GM04504 (cell line): ENCODE measurements at places on chromosomes 5 and 9.
A peak's percentile ranks its signal among the peaks of the same experiment; 100 is the strongest.

- no peak for DNase-seq
These were observed 271.7 kb upstream of the TLE4 start for GRCh38 chr9:79300068-79300467.

- no peak for DNase-seq
These were observed 184.1 kb downstream of the MARCHF11 start for GRCh38 chr5:15995341-15996052.

DNA sequence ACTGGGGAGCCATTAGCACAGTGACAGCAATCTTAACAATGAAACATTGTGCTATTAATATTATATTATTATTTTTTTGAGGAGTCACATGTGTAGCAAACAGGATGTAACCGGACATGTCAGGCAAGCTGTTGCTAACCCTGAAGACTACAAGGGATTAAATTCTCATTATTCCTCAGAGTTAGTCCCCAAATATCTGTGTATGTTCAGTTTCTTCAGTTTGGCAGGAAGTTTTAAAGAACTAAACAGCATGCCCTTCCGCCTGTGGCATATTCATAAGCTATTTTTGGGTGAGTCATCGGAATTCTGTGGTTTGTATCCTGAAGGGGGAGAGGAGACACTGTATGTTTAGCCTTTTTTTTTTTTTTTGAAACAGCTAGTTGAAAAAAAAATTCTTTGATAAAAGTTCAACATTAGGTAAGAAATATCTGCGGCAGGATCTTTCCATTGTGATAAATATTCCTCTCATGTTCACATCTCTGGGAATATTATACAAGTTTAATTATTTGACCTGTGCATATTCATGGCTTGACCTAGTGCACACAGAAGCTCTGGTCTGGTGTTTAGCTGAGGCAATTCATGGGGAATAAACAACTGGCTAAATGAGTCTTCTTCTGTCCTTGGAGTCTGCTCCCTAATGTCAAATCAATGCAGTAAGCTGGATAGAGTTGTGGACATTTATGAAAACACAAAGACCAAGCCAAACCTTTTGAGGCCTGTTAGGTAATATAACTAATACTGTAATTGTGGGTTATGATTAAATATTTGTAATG lies 202.7 kb upstream of the CDKN2B start:
- DNase-seq, result peak; percentile 81

DNA sequence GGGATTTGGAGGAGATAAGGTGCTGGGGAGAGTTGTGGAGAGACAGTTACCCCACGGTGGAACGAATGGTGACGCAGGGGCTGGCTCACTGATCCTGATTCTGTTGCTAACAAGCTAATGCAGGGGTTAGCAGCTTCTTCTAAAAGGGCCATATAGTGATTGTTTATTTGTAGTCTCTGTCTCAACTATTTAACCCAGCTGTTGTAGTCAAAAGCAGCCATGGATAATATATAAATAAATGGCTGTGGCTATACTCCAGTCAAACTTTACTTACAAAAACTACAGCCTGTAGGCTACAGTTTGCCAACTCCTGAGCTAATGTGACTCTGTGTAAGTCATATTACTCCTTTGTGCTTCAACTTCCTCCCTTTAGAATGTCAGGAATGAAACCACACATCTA lies 21.8 kb downstream of the STOM start:
- no peak for DNase-seq

- DNase-seq, result no peak
These were observed 13.6 kb upstream of the LMNB1 start for GRCh38 chr5:126763371-126763770.

- DNase-seq, result no peak
These were observed 142.1 kb upstream of the ADAMTSL1 start for GRCh38 chr9:18331808-18332209.

GRCh38 chr5:52269401-52269800 lies 518.3 kb upstream of the ITGA1 start:
- no peak for DNase-seq

DNA sequence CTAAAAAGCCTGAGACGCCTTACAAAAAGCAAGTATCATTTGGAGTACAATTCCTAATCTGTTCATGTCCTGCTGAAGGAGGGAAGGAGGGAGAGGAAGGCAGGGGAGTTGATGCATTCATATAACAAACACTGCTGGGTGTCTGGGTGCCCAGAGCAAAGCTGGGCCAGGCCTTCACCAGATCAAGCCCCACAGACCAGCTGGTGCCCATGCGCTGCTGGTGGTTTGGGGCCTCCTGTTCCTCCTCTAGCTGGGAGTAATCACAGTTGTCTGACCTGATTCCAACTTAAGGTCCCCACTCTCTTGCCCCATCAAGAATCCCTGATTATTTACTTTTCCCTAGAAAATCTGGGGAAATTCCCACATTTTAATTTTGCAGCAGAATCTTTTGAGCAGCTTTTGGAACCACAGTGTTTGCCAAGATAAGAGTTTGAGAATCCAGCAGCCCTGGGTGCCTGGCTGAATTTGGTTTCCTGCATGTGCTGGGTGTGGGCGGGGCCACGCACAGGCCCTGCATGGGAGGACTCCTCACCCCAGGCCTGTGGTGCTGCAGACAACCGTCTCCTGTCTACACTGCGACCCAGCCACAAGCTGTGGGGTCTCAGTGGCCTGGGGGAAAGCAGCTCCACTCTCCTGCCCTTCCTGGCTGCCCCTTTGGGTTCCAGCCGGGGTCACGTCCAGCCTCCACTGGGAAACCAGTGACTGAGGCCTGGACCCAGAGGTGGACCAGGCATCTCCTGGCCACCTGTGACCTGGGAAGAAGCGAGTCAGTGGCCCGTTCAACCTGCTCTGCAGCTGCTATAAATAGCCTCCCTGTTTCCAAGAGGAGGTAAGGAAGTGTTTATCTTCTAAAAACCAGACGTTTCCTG lies 47.5 kb downstream of the NEURL1B start:
- no peak for DNase-seq

DNA sequence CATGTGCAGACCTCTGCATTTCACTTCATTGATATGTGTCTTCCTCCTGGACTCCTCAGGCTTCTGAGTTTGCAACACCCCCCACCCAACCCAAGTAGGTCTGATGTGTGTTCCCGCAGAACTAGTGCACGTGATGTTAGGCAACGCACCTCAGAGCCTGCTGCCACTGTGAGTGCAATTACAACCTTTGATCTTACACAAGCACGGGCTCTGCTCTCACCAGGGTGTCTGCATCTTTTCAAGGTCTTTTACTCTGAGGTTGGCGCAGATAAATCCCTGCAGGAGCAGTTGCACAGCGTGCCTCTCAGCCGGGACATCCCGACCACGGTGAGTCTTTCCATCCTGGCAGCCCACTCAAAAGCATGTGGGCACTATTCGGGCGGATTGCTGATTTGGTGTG lies 80.1 kb downstream of the EGFLAM start:
- DNase-seq, result no peak

GRCh38 chr5:171569065-171569712 lies 149.7 kb downstream of the FGF18 start:
- DNase-seq, result no peak

DNA sequence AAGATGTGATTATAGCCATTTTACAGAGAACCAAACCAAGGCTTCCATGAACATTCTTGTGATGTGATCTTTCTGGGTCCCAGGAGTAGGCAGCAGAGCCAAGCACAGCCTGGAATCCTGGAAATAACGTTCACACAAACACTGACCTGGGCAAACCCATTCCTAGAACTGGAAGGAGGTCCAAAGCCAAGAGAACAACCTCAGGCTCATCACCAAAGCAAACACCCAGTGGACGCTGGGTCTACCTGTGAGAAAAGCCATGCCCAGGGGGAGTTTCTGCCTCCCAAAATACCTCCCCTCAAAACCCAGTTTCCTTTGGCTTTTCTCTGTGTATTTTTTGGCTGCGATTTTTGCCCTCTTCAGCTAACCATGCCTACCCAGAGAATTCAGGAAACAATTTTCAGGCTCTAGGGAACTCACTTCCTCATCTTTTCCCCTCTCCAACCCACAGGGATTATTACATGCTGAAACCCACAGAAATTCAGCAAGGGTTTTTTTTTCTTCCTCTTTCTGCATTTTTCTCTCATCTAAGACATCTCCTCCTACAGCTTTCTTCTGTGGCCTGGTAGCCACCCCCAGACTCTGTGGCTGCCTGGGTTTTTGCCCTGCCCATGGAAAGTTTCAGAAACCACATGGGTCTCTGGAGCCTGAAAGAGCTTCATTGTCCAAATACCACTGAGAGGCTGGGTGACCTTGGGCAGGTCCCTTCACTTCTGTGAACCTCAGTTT lies 75.0 kb downstream of the TNC start:
- no peak for DNase-seq

GRCh38 chr5:120682851-120683250 lies 218.8 kb downstream of the PRR16 start:
- DNase-seq, result peak; percentile 41

DNA sequence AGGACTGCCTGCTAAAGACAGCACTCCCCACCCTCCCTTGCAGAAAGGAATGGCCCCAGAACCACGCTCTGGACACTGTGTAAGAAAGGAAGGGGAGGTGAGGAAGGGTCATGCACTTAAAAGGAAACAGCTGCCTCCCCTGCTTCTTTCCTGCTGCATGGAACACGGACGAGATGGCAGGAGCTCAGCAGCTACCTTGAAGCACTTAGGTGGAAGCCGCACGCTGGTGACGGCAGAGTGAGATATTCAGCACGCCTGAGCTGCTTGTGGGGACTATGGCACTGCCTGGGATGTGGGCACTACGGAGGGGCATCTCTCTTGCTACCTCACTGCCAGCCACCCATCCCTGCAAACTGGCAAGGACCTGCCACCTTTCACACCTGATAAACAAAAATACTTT lies 101.5 kb downstream of the VAV2 start:
- DNase-seq, result no peak

DNA sequence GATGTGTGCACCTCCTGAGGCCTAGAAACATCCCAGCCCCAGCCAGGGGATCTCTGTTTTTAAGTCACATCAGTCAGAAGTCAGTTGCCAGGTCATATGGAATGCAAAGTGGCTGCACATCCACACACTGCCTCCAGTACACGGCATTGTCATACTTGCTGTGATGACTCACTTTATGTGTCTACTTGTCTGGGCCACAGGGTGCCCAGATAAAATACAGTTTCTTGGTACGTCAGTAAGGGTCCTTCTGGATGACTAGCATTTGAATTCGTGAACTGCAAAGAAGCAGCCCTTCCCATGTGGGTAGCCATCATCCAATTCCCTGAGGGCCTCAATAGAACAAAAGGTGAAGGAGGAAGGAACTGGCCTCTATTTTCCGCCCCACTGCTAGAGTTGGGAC lies 27.7 kb downstream of the AUH start:
- no peak for DNase-seq

DNA sequence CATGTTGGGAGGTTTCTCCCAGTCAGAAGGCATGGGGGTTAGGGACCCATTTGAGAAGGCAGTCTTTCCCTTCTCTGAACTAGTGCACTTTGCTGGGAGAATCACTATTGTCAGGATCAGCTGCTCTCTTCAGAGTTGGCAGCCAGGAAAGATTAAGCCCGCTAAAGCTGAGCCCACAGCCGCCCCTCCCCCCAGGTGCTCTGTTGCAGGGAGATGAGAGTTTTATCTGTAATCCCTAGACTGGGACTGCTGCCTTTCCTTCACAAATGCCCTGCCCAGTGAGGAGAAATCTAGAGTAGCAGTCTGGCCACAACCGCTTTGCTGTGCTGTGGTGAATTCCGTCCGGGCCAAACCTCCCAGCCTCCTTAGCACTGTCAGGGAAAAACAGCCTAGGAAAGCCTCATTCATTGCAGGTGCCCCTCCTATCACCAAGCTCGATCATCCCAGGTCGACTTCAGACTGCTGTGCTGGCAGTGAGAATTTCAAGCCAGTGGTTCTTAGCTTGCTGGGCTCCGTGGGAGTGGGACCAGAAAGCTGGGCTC lies 69.8 kb downstream of the CNTLN start:
- no peak for DNase-seq

DNA sequence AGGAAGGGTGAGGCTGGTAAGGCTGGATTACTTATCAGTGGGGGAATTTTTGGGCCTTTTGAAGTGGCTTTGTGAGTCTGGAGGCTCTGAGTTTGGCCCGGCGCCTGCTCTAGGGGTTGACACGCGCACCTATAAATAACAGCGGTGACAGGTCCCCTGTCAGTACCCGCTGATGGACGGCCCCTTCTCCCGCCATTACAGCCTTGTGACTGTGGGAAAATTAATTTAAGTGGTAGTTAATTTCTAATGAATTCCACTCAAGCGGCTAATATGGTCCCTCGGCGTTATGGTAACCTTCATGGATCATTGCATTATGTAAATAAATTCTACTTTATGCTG lies 16.5 kb downstream of the MRPL36 start:
- DNase-seq, result no peak

DNA sequence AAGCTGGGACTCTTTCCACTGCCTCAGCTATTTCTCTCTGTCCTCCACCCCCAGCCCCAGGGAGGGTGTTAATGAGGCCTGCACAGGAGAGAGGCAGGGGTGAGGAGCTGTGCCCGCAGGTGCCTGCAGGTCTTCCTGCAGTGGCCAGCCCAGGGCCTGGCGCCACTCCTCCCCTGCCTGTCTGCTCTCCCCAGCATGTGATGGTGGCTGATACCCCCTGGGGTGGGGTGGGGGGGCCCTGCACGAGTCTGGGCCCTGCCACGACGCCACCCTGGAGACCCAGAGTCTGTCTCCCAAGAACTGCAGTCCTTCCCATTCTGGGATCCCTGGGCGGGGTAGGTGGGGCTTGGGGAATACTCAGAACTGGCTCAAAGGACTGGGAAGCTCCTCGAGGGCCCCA lies 166.4 kb upstream of the SMIM23 start:
- no peak for DNase-seq

DNA sequence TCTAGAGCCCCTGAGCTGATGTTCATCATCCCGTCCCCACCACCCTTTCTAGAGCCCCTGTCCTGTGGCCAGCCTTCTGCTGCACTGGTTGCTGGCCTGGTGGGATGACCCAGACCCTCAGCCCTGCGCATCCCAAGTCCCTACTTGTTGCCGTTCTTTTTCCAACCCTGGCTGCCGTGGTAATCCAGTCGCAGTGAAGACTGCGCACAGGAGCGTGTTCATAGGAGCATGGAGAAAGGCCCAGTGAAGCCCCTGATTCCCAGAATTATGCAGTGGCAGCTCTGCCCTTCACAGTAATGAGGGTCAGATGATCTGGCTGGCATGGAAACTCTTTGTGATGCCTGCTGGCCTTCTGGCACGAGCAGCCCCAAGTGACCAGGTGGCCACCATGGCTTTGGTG lies 183.3 kb downstream of the CACNA1B start:
- no peak for DNase-seq

DNA sequence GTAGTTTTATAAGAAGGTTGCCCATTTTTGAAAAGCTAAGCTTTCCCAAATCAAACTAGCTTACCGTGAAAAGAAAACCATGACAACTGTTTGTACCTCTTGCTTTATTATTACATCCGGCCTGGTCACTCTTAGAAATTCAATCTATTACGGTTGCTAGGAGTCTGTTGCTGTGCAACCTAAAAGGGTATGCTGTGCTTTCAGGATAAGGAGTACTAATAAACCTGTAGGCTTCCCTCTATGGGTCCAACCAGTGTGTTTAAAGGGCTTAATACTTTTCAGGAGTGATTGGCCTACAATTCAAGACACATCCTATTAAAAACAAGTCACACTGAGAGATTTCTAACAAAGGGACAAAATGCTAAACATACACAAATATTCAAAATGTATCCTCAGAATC lies 27.1 kb downstream of the RFX3 start:
- no peak for DNase-seq
